Amniotic epithelial cell (primary cell): ENCODE measurements at places on chromosomes 6 and 20.

DNA sequence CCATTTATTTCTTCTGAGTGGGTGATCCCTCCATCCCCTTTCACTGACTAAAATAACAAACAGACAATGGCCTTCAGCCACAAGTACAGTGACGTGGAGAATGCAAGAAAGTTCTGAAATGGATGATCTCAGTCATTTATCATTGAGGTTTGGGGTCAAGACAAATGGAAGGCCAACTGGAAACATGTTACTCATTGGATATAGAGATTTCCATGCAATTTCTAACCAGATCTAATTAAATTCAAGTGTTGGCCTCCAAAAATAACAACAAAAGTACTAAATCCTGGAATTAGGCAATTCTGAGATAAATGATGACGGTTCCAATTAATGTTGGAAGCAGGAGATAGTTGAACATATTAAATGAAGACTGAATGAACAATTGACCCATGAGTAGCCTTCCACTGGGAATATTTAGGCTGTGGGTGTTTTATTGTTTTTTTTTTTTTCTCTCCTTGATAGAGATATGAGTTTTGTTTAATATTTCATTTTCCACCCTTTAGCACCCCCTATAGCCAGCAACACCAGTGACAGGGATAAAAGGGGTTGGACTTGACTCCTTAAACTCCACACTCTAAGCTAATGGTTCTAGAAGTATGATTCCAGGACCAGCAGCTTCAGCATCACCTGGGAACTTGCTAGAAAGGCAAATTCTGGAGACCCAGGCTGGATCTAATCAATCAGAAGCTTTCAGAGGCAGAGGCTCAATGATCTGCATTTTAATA, 112.8 kb downstream of the BCAS1 start:
- DNase-seq: peak; percentile 48

DNA sequence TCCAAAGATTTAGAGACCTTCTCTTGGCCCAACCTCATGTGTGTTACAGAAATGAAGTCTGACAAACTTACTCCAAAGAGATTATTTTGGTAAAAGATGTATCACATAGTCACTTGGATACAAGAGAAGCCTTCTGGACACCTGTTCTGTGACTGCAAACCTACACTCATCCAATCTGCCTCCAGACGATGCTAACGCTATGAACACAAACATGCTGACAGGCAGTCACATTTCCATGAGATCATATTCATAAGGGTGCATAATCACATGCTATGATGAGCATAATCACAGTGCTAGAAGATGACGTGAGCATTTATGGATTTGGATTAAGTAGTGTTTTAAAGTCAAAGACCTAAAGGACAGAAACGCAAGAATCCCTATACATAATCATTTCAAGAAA, 340.2 kb downstream of the HACE1 start:
- DNase-seq: no peak

DNA sequence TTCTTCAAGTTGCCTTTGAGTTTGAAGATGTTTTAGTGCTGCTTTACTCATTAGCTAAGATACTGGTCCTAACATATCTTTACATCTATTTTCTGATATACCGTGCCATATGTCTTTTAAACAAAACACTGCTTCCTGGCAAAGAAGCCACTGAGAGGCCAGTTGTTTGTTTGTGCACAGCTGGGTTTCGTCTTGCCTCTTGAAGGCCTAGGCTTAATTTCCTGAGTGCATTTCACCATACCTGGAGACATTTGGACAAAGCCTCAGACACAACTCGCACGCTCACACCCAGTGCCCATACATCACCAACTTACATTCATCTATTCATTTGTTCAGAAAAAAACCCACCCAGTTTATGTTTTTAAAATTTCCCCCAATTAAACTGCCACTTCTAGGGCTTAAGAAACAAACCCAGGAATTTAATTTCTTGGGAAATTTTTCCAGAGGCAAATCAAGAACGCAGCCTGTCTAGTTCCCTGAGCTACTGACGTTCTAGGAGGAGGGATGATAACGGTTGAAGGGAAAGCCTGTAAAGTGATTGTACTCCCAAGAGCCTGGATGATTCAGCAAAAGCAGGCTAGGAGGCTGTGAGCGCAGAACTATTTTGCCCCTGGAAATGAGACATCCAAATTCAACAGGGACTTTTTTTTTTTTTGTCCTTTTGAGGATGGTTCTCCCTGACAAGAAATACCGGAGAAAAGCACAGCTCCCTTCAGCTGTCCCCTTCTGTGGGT, 77.7 kb downstream of the OLIG3 start:
- DNase-seq: peak; percentile 68

DNA sequence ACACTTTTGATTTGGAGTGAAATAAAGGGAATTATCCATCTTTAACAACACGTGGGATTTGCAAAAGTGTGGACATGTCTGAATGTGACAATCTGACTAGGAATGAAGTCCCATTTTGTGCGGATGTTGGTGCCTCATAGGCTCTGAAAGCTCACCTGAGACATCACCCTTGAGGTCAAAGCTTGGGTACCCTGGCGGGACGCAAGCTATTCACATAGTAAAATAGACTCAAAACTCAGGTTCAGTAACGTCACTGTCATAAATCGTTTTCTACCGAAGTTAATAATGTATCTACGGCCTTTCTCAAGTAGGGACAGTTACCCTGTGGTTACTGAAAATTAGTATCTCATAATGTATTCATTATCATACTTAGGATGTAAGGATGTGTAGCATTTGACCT, 61.8 kb downstream of the AKAP12 start:
- DNase-seq: no peak

DNA sequence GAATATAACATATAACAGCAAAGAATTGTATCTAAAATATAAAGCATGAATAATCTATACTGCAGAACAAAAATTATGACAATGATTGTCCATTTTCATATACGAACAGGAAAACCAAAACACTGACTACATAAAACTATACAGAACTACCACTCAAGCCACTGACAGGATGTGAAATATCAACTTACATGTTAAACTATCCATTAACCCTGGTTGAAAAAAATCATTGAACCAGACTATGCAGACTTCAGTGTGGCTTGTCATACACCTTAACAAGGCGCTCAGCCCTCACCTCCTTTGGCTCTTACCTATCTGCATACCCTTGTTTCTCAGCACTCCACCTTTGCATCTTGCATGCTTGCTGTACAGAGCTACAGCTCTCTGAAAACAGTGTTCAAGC, 34.9 kb downstream of the ASCC3 start:
- no peak for DNase-seq

GRCh38 chr20:33969563-33969962, 24.1 kb upstream of the RALY start:
- no peak for DNase-seq

DNA sequence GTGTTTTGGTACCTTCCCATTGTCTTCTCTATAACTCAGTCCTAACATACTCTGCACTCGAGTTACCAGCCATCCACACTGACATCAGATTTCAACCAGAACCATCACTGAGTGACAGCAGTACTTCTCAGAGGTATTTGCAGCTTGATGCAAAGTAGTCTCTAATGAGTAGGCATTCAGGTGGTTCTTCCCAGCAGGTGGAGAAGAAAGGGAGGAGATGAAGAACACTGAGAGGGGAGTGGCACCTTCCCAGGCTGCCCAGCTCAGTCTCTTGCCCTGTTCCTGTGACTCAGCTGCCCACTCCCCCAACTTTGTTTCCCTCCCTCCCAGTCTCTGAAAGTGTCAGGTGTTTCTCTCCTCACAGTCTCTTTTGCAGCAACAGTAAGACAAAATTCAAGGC, 38.7 kb upstream of the SMIM28 start:
- no peak for DNase-seq

- no peak for DNase-seq
Measured at GRCh38 chr20:59988141-59988540, 29.9 kb downstream of the CDH26 start.

- peak; percentile 33 for DNase-seq
Measured at GRCh38 chr6:68226460-68226859, 408.6 kb upstream of the ADGRB3 start.

GRCh38 chr20:35974256-35974655, 5.9 kb downstream of the CNBD2 start:
- DNase-seq: peak; percentile 5

DNA sequence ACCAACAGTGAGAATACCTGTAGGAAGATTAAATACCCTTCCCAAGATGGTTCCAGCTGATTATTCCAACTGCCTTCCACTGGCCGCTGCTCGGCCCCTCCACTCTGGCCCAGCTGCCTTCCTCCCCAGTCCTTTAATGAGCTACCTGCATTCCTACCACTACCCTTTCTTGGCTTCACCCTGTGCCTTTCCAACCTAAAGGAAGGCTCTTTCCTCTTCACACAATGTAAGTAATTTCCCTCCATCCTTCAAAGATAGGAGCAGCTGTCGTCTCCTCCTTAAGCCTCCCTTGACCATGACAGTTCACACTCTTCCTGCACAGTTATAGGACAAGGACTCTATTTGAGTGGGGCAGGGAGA, 16.2 kb upstream of the SNX9 start:
- DNase-seq: no peak

- no peak for DNase-seq
Measured at GRCh38 chr6:43036712-43037111, 15.3 kb downstream of the RRP36 start.

DNA sequence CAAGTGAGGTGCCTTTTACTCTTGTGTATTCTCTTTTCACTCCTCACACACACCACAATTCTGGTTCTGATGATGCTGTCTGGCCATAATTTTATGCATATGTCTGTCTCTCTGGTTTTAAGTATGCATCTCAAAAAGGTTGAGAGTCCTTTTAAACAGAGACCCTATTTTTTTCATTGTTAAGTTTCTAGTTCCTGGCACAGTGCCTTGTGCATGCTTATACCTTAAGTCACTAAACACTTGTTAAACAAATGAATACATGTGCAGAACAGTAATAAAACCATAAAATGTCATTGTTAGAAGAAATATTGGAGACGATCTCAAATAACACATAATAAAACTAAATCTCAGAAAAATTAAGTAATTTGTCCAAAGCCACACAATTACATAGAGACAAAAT, 7.9 kb downstream of the ROS1 start:
- DNase-seq: no peak

GRCh38 chr20:63734111-63734945, 2.1 kb upstream of the LIME1 start:
- no peak for DNase-seq

- DNase-seq: no peak
Measured at GRCh38 chr6:80010288-80010687, 5.8 kb downstream of the TTK start.

GRCh38 chr6:129609635-129610034, 100.3 kb downstream of the ARHGAP18 start:
- DNase-seq: no peak

DNA sequence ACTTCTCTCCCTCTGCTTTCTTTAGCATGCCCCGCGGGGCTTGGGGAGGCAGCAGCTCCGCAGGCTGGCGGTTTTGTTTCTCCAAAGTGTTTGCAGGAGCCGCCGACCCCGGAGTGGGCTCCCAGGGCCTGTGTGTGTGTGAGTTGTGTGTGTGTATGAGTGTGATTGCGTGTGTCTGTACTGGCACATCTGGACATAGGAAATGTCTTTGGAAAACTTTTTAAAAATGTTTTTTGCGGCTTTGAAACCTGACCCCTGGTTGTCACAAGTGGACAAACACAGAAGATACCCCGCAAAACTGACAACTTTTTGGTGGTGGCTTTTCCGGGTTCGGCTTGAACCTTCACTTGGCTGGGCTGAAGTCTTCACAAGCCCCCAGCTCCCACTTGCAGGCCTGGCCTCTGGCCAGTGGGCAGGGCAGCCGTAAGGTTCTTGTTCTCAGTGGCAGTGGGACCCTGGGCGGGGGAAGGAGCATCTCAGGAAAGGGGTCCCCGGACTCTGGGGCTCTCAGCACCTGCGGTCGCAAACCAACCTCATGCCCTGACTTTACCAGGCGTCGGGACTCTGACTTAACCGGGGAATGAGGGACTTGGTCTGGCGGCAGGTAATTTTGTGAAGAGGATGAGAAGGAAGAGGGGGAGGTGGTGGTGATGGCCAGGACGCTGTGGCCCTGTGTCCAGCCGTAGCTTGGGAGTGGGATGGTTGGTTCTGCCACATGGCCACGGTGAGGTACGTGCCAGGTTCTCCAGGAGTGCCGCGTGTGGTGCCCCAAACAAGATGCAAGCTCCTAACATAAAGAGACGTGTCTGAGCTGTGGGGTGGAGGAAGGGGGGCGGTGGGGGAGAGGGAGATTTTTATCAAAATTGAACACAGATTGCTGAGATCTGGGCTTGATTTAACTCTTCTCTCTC, 619 bp downstream of the DAAM2 start:
- no peak for DNase-seq

GRCh38 chr6:110946498-110946897, 12.0 kb upstream of the GTF3C6 start:
- DNase-seq: peak; percentile 29

GRCh38 chr6:124080483-124080882, 276.8 kb downstream of the NKAIN2 start:
- DNase-seq: no peak

GRCh38 chr6:135012764-135013163, 41.9 kb downstream of the HBS1L start:
- peak; percentile 86 for DNase-seq

DNA sequence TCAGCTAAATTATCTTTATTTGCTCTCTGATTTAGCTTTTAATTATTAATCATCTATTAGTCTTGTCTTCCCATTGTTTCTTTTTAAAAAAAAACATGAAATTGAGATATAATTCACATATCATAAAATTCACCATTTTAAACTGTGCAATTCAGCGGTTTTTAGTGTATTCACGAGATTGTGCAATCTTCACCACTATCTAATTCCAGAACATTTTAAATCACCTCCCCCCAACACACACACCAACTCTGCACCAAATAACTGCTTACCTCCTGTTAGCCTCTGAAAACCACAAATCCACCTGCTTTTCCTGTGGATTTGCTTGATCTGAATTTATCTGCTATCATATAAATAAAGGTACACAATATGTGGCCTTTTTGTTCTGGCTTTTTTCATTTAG, 8.8 kb upstream of the ABRACL start:
- peak; percentile 59 for DNase-seq

GRCh38 chr20:3358676-3359340, 48.7 kb downstream of the DNAAF9 start:
- DNase-seq: no peak

DNA sequence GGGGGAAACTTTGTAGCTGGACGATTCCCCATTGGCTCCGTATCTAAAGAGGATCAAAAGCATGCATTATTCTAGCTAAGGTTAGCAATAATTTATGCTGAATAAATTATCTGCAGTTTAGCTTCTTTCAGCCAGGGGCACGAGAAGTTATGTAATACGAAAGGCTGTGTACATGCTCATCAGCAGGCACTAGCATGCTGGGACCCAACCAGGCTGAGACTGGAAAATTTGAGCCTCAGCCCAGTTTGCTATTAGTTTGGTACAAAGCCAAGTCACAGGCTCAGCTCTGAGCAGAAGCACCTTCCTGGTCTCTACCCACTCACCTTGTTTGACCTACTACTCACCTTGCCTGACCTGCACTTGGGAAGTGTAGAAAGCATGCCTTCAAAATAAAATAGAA, 328.1 kb upstream of the ARID1B start:
- no peak for DNase-seq

GRCh38 chr6:42974919-42975505, 4.0 kb downstream of the PEX6 start:
- no peak for DNase-seq
